ENCODE measurements at places on chromosomes 5 and 9.
A peak's percentile ranks its signal among the peaks of the same experiment; 100 is the strongest.

GRCh38 chr9:35079041-35079425 lies 709 bp downstream of the FANCG start:
- no peaks in the 10 kb centered on the region for H3K27me3 ChIP-seq
- peaks cover 13% of the 10 kb centered on the region for H3K4me1 ChIP-seq
- H3K4me3 ChIP-seq = peak overlapping the region; percentile 92
- no peak for DNase-seq

DNA sequence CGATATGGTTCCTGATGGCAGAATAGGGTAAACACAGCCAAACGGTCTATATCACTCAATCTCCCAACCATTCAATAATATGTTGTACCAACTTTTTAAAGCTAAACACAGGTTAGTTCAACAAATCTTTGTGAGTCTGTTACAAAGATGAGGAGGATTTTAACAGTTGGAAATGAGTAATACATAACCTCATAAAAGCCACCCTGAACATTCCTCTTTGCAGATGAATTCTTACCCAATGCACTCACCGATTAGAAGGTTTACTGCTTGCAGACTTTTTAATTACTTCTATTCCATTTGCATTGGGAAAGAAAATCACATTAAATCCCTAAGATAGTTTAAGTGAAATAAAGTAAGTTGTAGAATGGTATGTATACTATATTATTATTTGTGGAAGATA lies 23.3 kb upstream of the TRMT10B start:
- H3K4me1 ChIP-seq = peaks cover 4% of the 10 kb centered on the region
- no peak for DNase-seq

GRCh38 chr5:157823655-157824054 lies 35.3 kb downstream of the CLINT1 start:
- H3K27me3 ChIP-seq = no peaks in the 10 kb centered on the region
- H3K36me3 ChIP-seq = no peaks in the 10 kb centered on the region
- H3K4me1 ChIP-seq = no peaks in the 10 kb centered on the region
- H3K4me3 ChIP-seq = no peak overlapping the region
- H3K27ac ChIP-seq = no peak overlapping the region

DNA sequence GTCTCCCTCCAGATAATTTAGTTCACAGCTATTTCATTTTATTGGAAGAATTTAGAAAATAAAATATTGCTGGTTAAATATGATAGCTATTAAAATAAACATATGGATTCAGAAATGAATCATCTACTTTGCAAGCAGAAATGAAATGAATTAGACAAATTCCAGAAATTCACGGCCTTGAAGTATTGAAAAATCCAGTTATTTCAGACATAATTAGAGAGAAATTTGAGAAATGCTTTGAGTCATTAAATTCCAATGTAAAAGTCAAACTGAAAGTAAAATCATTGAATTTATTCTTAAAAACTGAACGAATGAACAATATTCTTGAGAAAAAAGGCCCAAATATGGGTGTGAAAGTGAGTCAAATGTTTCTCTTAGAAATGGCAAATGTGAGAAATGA lies 632.6 kb upstream of the EDIL3 start:
- H3K4me1 ChIP-seq = no peaks in the 10 kb centered on the region
- no peak overlapping the region for H3K27ac ChIP-seq
- H3K4me3 ChIP-seq = no peak overlapping the region
- no peaks in the 10 kb centered on the region for H3K36me3 ChIP-seq
- H3K27me3 ChIP-seq = no peaks in the 10 kb centered on the region

- no peak overlapping the region for H3K4me3 ChIP-seq
- peaks cover 9% of the 10 kb centered on the region for H3K27me3 ChIP-seq
- H3K27ac ChIP-seq = no peak overlapping the region
- DNase-seq = no peak
- H3K36me3 ChIP-seq = no peaks in the 10 kb centered on the region
Measured at GRCh38 chr5:176418251-176418650, 1.9 kb upstream of the CLTB start.

DNA sequence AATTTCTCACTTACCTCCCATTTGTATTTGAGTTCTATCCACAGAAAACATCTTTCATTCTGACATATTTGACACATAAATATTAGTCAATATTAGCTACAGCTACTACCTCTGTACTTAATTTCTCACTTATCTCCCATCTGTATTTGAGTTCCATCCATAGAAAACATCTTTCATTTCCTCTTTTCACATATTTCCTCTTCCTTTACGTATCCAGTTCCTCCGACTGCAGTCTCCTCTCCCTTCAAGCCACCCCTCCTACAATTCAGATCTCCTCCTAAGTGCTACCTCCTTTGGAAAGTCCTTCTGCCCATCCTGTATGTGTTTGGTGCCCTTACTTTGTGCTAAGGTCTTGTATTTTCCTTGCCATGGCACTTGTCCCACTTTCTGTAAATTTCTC lies 1.6 kb downstream of the SREK1IP1 start:
- no peak overlapping the region for H3K27ac ChIP-seq
- H3K4me3 ChIP-seq = peak overlapping the region; percentile 96
- no peak for DNase-seq
- peaks cover 9% of the 10 kb centered on the region for H3K4me1 ChIP-seq

- no peak overlapping the region for H3K4me3 ChIP-seq
- no peak for DNase-seq
- H3K4me1 ChIP-seq = no peaks in the 10 kb centered on the region
- H3K27ac ChIP-seq = no peak overlapping the region
- no peaks in the 10 kb centered on the region for H3K27me3 ChIP-seq
Measured at GRCh38 chr5:68714810-68715209, 379.0 kb upstream of the SLC30A5 start.

DNA sequence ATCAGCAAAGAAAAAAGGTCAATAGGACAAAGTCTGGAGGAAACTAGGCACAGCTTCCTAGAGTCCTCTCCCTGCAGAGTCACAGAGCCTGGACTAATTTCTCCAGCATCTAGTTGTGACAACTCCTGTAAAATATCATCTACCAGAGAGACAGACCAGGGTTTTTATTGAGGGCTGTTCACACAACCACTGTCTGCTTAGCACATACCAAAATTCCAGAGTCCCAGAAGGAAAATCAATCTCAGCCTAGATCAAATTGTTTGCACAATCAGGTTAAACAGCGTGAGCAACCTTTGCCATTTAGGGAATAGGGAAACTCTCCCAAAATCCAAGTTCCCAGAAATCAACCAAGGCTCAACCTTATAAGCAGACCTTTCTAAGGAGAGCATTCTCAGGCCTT lies 190.3 kb downstream of the SYK start:
- H3K27me3 ChIP-seq = no peaks in the 10 kb centered on the region
- H3K4me1 ChIP-seq = peaks cover 3% of the 10 kb centered on the region
- no peaks in the 10 kb centered on the region for H3K36me3 ChIP-seq

- no peak overlapping the region for H3K27ac ChIP-seq
- no peaks in the 10 kb centered on the region for H3K27me3 ChIP-seq
- no peak overlapping the region for H3K4me3 ChIP-seq
Measured at GRCh38 chr9:14193328-14193990, 120.5 kb downstream of the NFIB start.

DNA sequence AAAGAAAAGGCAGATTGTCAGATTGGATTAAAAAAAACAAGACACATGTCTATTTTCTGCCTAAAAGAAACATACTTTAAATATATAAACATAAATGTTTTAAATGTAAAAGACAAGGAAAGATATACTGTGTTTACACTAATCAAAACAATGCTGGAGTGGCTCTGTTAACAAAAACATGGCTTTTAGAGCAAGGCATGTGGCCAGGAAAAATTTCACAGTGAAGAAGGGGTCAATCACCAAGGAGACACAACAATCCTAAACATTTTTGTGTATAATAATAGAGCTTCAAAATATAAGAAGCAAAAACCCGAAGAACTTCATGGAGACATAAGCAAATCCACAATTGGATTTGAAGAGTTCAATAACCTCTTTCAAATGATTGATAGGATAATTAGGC lies 18.5 kb upstream of the GADD45G start:
- no peaks in the 10 kb centered on the region for H3K27me3 ChIP-seq
- H3K27ac ChIP-seq = no peak overlapping the region
- H3K4me3 ChIP-seq = no peak overlapping the region
- no peak for DNase-seq
- no peaks in the 10 kb centered on the region for H3K4me1 ChIP-seq

- H3K4me1 ChIP-seq = no peaks in the 10 kb centered on the region
- no peak overlapping the region for H3K4me3 ChIP-seq
- DNase-seq = no peak
- no peaks in the 10 kb centered on the region for H3K36me3 ChIP-seq
- no peaks in the 10 kb centered on the region for H3K27me3 ChIP-seq
- H3K27ac ChIP-seq = no peak overlapping the region
Measured at GRCh38 chr5:180868960-180869359, 7.9 kb upstream of the ZFP62 start.

DNA sequence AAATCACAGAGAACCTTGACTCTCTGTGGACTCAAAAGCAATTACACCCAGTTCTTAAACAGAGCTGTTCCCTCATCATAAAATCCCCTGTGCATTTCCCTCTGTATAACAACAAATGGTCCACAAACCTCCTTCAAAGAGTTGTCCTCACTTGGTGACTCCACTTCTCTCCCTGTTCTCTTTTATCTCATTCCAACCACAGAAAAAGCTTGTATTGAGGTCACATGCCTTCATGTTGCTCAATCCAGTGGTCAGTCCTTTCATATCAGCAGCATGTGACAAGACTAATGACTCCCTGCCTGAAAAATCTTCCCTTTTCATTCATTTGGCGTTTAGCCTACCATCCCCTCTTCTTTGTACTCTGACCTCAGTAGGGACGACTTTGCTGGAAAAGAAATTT lies 158.0 kb downstream of the DEPDC1B start:
- H3K27me3 ChIP-seq = no peaks in the 10 kb centered on the region
- H3K4me3 ChIP-seq = no peak overlapping the region
- DNase-seq = no peak
- no peak overlapping the region for H3K27ac ChIP-seq
- no peaks in the 10 kb centered on the region for H3K36me3 ChIP-seq
- H3K4me1 ChIP-seq = no peaks in the 10 kb centered on the region

DNA sequence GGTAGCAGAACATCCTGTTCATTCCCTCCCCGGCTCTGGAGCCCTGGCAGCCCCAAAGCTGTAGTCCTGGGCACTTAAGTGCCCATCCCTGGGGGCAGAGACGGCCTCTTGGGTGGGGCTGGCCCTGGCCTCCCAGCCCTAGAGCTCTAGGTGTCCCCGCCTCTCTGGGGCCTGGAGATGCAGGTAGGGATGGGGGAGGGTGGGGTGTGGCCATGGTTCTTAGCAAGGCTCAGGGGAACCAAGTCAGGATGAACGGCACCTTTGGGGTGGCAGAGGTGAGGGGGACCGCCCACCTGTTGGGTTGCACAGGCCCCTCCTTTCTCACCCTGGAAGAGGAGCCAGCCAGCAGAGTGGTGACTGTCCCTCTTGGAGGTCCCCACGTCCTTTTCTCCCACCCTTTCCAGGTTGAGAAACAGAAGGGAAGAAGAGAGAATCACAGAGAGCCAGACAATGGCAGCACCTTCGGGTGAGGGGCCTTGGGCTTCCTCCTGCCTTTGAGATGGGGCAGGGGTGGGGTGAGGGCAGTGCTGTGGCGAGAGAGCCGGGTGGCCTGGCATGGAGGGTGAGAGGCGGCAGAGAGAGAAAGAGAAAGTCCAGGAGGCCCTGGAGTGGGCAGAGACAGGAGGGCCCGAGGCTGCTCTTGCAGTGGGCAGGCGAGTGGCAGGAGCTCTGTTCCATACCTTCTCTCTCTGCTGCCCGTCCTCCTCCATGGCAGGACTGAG lies 2.3 kb downstream of the CRAT start:
- H3K4me1 ChIP-seq = 0 out of 2 replicates have a peak, but pooled peaks cover 2% of the 10 kb centered on the region
- H3K27me3 ChIP-seq = peaks cover 15% of the 10 kb centered on the region
- no peak overlapping the region for H3K27ac ChIP-seq
- DNase-seq = no peak
- H3K4me3 ChIP-seq = no peak overlapping the region

GRCh38 chr5:74167206-74167929 lies 473.2 kb downstream of the ENC1 start:
- DNase-seq = no peak
- H3K4me1 ChIP-seq = no peaks in the 10 kb centered on the region

DNA sequence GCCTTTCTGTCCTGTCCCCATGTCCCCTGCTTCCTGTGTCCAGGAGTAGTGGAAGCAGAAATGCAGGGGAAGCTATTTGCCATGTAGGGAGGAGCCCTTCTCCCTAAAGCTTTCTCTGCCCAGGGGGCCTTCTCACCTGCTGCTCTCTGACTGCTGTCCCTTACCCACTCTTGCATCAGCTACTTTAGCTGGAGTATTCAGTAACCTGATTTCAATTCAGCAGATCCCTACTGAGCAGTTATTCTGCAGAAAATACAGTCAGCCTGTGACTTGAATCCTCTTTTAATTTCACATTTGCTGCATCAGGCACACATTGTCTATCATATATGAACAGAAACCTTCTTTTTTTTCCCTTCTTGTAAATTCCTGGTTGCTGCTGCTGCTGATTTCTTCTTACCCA lies 90.4 kb downstream of the MVB12B start:
- no peaks in the 10 kb centered on the region for H3K36me3 ChIP-seq
- no peak for DNase-seq
- no peaks in the 10 kb centered on the region for H3K27me3 ChIP-seq
- peaks cover 5% of the 10 kb centered on the region for H3K4me1 ChIP-seq

DNA sequence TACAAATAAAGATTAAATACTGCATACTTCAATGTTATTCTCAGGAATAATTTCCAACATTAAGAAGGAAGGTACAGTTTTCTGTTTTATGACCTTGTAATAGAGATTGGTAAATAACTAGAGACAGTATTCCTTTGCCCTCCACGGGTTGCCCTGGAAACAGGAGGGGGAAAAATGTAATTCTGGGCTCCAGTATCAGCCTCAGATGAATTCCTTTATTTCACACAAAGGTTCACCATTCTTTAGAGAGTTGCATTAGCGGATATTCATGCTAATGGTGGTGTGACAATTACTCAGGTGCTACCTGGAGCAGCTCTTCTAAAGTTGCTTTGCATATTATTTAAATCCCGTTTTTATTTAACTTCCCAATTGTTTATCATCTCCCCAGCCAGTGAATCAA lies 42.6 kb downstream of the CETN3 start:
- DNase-seq = no peak
- peak overlapping the region; percentile 25 for H3K27ac ChIP-seq
- no peak overlapping the region for H3K4me3 ChIP-seq

- H3K27me3 ChIP-seq = no peaks in the 10 kb centered on the region
- H3K4me3 ChIP-seq = no peak overlapping the region
- no peak overlapping the region for H3K27ac ChIP-seq
Measured at GRCh38 chr9:36194326-36195000, 3.7 kb downstream of the CLTA start.

DNA sequence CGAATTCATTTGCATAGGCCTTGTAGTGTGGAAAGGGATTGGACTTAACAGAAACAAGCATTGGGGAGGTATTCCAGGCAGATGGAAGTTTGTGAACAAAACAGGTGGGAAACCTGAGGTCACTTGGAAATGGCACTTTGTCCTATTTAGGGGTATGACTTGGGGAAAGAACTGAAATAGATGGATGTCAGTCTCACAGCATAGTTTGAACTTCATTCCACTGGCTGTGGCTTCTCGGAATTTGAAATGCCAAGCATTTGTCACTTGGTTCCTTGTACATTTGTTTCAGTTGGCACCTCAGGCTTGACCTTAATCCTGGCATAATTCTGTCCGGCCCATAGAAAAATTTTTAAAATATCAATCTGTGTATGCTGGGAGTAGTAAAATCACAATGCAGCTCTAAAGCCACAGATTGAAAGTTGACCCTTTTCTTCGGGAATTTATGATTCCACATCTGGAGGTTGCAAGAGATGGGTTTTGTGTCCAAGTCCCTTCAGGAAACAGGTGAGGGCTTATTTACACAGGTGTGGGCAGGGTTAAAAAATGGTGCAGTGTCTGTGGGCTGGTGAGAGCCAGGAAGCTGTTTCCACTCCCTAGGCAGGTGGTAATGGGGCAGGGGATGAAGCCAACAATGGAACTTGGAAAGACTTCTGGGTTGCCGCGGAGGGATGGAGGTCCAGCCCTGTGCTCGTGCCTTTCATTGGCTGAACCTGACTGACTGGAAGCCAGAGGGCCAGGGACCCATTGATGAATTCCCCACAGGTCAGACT lies 39.2 kb upstream of the PDE8B start:
- no peak for DNase-seq
- H3K4me3 ChIP-seq = no peak overlapping the region
- no peaks in the 10 kb centered on the region for H3K27me3 ChIP-seq
- no peaks in the 10 kb centered on the region for H3K36me3 ChIP-seq
- no peak overlapping the region for H3K27ac ChIP-seq
